ENCODE measurements at places on chromosomes 5 and 9.

GRCh38 chr5:124741711-124742496 is 4.5 kb downstream of the ZNF608 start:
- DNase-seq, result no peak

GRCh38 chr5:33479311-33479710 is 38.5 kb downstream of the TARS1 start:
- DNase-seq, result no peak

DNA sequence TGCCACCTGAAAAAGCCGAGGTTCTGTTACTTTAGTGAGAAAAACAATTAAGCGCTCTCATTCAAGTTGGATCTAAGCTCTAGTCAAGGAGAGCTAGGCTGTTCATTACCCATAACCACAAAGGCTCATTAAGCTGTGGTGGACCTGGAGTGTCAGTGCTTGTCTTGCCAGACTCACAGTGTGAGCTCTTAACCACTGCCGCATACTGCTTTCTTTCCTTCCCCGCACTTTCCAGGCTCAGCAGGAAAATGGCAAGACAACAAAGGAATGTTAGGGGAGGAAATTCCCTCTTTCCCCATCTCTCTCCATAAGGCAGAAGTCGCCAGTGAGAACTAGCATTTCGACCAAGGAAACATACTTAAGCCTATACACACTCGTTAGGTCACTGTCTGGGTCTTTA is 467.3 kb downstream of the ENC1 start:
- no peak for DNase-seq

- no peak for DNase-seq
These were observed 6.4 kb upstream of the TEX48 start for GRCh38 chr9:114688379-114688778.

DNA sequence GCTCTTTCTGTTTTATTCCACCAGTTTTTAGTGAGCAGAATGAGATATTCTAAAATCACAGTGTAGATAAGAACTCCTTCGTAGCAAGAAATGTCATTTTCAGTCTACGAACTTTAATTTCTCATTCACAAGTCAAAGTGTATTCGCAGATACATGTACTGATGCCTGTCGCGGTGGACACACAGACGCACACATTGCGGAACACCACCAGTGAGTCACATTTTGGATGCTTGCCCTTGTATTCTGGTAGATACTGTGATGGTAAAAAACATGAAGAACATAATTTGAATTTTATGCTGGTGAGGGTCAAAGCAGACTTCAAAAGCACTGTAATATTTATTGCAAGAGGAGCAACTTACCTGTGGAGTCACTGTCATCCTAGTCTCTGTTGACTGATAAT is 4.7 kb upstream of the C9orf57 start:
- no peak for DNase-seq

GRCh38 chr5:93307557-93307956 is 273.5 kb downstream of the NR2F1-AS1 start:
- DNase-seq, result no peak

DNA sequence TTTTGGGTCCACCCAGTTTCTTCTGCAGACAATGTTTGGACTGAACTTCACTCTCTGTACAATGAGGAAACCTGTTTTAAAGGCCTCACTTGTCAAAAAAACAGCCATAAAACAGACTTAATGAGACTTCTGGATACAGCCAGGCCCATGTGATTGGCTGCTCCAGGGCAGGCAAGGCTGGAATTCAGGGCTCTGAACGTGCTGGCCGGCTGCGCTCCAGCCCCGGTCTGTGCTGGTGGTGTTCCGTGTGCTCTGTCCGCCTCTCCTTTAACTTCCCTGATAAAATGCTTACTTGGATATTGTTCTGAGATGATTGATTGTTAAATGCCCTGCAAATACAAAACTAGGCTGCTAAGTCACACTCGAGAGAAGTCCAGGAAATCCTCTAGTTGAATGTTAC is 131.2 kb upstream of the KLF4 start:
- no peak for DNase-seq

GRCh38 chr5:113901718-113902117 is 388.2 kb downstream of the YTHDC2 start:
- DNase-seq, result no peak

GRCh38 chr9:135961811-135962695 is 880 bp upstream of the UBAC1 start:
- no peak for DNase-seq
